ENCODE measurements at places on chromosomes 11 and 22.

DNA sequence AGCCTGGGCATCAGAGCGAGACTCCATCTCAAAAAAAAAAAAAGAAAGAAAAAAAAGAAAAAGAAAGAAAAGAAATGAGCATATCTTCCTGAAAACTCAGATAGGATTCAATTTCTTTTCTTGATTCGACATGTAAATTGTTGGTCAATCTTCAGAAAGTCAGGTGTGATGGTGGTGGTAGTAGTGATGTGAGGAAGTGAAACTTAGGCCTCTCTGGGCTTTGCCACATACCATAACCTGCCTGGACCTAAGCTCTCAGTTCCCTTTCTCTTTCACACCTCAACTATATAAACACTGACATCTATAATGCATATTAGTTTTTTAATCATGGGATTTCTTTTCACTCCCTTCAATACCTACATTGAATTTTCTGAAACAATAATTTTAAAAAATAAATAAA is 98.0 kb upstream of the TBCEL start:
- peaks cover 3% of the 10 kb centered on the region for H3K4me1 ChIP-seq
- no peaks in the 10 kb centered on the region for H3K36me3 ChIP-seq
- no peak for DNase-seq
- H3K4me3 ChIP-seq, result no peak overlapping the region

DNA sequence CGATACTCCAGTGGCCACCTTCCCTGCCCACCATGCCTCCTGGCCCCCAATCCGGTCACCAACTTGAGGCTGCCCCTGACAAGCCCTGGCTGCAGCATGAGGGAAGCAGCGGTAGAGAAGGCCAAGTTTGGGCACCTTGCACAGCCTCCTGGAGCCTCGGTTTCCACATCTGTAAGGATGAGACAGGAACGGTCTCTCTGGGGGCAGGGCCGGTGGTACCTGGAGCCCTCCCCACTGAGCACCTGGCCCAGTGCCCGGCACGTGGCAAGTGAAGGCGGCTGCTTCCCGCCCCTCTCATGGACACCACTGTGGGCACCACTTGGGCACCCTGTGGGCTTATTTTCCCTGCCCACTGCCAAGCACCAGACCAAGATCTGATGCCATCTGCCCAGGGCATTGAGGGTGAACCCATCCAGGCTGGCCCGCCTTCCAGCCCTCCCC is 77.8 kb downstream of the CDKN1C start:
- H3K4me1 ChIP-seq, result no peaks in the 10 kb centered on the region
- no peak overlapping the region for H3K4me3 ChIP-seq
- H3K36me3 ChIP-seq, result no peaks in the 10 kb centered on the region
- DNase-seq, result no peak

- no peak for DNase-seq
- H3K4me1 ChIP-seq, result peaks cover 10% of the 10 kb centered on the region
- H3K27ac ChIP-seq, result no peak overlapping the region
- no peaks in the 10 kb centered on the region for H3K27me3 ChIP-seq
- H3K36me3 ChIP-seq, result no peaks in the 10 kb centered on the region
Measured at GRCh38 chr11:116169776-116170175, 603.0 kb downstream of the BUD13 start.

- H3K4me3 ChIP-seq, result no peak overlapping the region
- no peaks in the 10 kb centered on the region for H3K27me3 ChIP-seq
- no peak overlapping the region for H3K27ac ChIP-seq
- no peaks in the 10 kb centered on the region for H3K36me3 ChIP-seq
Measured at GRCh38 chr11:37108436-37109285, 510.6 kb upstream of the RAG2 start.

DNA sequence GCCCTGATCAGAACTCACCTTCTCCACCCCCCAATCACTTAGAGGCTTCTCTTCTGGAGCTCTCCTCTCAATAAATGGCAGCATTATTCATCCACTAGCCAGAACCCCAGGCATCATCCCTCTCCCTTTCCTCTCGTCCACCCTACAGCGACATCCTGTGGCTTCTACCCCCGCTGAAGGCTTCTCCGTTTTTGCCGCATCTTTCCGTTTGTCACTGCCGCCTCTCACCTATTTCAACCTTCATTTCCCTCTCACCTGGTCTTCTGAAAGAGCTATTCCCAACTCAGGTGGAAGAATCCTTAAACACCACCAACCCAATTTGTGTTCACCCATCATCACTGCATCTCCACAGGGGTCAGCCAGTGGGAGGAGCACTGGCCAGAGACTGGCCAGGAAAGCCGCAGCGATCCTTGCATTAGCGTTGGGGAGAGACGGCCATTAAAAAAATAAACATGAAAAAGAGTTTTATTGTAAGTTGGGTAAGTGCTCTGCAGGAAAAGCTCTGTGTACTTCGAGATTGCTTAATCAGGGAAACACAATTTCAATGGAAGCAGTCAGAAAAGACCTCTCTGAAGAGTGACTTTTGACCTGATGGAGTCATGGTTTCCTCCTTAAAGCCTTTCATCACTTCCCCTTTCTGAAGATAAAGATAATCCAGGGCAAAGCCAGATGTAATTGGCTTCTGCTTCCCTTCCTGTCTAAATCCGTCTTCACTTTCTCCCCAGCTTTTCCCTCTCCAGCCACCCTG is 36.7 kb downstream of the SPATA19 start:
- peaks cover 2% of the 10 kb centered on the region for H3K4me1 ChIP-seq
- no peaks in the 10 kb centered on the region for H3K27me3 ChIP-seq
- no peak overlapping the region for H3K4me3 ChIP-seq
- DNase-seq, result peak; percentile 34
- no peak overlapping the region for H3K27ac ChIP-seq

DNA sequence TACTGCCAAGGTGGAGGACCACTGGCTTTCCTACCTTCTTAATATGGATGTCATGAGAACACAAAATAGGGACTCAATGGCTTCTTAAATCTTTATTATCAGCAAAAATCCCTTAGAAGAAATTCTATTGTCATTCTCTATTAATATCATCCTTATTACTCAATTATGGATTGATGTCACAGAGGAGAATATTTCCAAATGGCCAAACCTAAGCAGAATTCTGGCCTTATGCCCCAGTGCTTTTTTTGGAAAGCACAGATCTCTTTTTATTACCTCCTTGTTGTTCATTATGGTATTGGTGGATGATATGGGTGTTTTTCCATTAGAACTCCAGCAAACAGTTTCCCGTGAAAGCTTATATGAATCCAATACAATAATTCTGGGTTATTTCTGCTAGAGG is 9.9 kb downstream of the CRTAM start:
- peaks cover 18% of the 10 kb centered on the region for H3K4me1 ChIP-seq
- DNase-seq, result no peak
- H3K36me3 ChIP-seq, result no peaks in the 10 kb centered on the region
- H3K27me3 ChIP-seq, result no peaks in the 10 kb centered on the region

- H3K27me3 ChIP-seq, result no peaks in the 10 kb centered on the region
- no peak overlapping the region for H3K4me3 ChIP-seq
- no peak for DNase-seq
- H3K27ac ChIP-seq, result no peak overlapping the region
- H3K4me1 ChIP-seq, result no peaks in the 10 kb centered on the region
Measured at GRCh38 chr22:35577799-35578659, 37.4 kb downstream of the RASD2 start.

DNA sequence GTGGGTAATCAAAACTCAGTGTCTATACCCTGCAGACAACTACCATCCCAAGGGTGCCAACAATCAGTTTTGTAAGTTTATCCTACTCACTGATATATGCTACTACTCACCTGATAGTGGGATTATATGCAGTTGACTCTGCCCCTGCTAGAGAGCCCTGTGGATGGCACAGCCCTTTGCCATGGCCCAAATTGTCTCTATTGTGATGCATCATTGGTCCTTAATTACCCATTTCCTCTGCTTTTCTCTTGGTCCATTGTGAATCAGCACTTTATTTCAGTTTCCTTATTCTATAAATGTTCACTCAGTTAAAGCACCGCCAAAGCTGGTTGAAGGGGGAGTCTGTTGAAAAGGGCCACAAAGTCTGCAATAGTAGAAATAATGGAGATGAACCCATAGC is 42.3 kb downstream of the PLAAT5 start:
- H3K4me3 ChIP-seq, result no peak overlapping the region
- no peak overlapping the region for H3K27ac ChIP-seq
- H3K27me3 ChIP-seq, result no peaks in the 10 kb centered on the region
- peaks cover 2% of the 10 kb centered on the region for H3K4me1 ChIP-seq
- H3K36me3 ChIP-seq, result no peaks in the 10 kb centered on the region

- no peaks in the 10 kb centered on the region for H3K27me3 ChIP-seq
- H3K4me1 ChIP-seq, result no peaks in the 10 kb centered on the region
- H3K27ac ChIP-seq, result no peak overlapping the region
- no peak for DNase-seq
- H3K36me3 ChIP-seq, result no peaks in the 10 kb centered on the region
- no peak overlapping the region for H3K4me3 ChIP-seq
Measured at GRCh38 chr11:127859941-127860354, 727.4 kb downstream of the ETS1 start.

DNA sequence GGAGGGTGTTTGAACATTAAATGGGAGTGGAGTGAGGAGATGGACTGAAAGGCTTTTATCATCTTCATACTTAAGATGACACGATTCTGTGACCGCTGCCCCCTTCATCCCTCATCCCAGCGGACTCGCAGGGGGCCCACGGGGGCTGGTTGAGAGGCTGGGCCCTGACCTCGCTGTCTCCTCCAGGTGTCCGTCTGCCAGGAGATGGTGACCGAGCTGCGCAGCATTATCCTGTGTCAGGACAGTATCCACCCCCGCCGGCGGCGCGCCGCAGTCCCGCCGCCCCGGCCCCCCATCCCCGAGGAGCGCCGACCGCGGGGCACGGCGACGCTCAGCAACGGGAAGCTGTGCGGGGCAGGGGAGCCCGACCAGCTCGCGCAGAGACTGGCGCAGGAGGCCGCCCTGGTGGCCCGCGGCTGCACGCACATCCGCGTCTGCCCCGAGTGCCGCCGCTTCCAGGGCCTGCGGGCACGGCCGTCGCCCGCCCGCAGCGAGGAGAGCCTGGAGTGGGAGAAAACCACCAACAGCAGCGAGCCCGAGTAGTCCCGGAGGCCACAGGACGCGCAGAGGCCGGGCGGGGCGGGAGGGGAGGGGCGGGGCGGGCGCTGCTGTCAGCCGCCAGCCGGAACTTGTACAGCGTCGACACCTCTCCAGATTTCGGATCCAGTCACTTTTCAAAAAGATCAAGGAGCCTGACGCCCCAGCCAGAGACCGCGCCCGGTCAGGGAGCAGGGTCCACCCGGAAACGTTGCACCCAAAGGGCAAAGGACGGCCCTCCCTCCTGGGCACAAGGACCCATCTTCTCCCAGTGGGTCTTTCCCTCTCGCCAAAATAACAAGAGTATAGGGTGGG is 38.0 kb upstream of the TBCEL start:
- no peaks in the 10 kb centered on the region for H3K27me3 ChIP-seq
- H3K36me3 ChIP-seq, result no peaks in the 10 kb centered on the region
- peak; percentile 88 for DNase-seq

DNA sequence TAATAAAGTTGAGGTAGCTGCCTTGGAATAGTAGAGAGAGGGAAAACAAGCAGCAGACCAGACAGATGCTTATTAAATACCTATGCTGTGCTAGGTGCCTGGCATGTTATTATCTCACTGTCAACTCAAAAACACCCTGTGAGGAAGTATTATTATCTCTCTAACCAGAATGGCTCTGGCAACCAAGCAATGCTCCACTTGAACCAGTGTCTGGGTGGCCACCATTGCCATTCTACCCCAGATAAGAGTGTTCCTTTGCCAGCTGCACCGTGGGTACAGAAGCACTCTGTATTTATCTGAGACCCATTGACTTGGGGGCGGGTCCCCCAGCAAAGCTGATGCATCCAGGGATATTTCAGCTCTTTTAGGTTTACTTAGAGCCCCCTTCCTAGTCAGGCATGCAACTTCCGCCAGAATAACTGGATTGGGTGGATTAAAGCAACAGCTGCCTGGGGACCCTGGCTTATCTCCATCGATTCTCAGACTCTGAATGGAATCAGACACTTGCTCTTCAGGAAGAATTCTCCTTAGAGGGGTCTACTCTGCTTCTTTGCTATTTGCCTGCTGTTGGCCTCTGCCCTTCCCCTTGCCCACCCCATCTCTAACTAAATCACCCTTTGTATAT is 49.1 kb downstream of the RCN1 start:
- no peak overlapping the region for H3K27ac ChIP-seq
- no peaks in the 10 kb centered on the region for H3K4me1 ChIP-seq
- H3K4me3 ChIP-seq, result no peak overlapping the region
- H3K36me3 ChIP-seq, result no peaks in the 10 kb centered on the region
- peak; percentile 8 for DNase-seq

GRCh38 chr11:122342089-122342744 is 226.2 kb upstream of the BLID start:
- no peak overlapping the region for H3K27ac ChIP-seq
- no peak for DNase-seq
- H3K4me3 ChIP-seq, result no peak overlapping the region
- no peaks in the 10 kb centered on the region for H3K36me3 ChIP-seq
- no peaks in the 10 kb centered on the region for H3K27me3 ChIP-seq

GRCh38 chr22:45335854-45336522 is 26.3 kb downstream of the FAM118A start:
- H3K4me1 ChIP-seq, result no peaks in the 10 kb centered on the region
- no peaks in the 10 kb centered on the region for H3K36me3 ChIP-seq
- no peak overlapping the region for H3K4me3 ChIP-seq
- DNase-seq, result no peak

DNA sequence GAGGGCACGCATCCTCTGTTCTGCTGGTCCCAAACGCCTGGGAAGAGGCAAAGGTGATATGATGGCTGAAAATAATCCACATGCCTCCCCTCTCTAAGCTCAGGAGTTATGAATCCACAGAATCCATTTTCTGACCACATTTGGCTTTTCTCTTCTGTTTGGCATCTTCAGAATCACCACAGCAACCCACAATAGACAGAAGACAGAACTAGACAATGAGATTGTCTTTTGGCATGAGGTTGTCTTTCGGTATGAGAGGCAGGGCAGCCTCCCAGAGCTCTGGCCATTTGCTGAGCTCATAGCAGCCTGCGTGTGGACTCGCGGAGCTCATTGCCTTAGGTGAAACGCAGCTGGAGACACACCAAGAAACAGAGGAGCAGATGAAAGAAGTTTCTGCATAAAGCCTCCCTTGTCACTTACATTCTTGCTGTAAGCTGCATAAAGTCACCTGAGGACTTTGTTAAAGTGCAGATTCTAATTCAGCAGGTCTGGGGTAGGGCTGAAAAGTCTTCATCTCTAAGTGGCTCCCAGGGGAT is 868.0 kb downstream of the NTM start:
- no peak overlapping the region for H3K4me3 ChIP-seq
- no peaks in the 10 kb centered on the region for H3K36me3 ChIP-seq
- no peaks in the 10 kb centered on the region for H3K27me3 ChIP-seq

DNA sequence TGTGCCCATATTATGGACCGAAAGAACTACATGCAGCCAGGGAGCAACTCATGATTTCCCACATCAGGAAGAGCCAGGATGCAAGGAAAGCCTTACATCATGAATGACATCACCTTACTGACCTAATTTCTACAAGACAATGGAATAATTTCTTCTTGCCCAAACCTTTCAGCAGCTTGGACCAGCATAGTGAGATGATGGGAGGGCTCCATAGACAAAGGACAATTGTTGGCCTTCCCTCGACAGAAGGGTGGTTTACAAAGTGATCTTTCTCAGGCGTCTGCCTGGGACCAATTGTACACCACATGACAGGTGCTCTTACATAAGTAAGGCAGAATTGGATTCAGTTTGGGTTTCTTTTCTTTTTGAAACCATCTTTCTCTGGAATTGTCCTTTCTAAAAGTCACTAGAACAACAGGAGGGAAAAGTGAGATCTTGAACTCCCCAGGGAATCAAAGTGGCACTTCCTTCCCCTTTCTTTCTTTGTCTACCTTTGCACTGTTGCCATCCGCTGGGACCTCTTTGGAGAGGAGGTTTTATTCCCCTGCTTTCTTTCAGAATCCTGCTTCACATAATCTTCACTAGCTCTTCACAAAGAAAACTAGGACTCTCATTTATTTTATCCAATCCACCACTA is 51.7 kb upstream of the PAK1 start:
- H3K4me3 ChIP-seq, result no peak overlapping the region
- no peaks in the 10 kb centered on the region for H3K36me3 ChIP-seq
- DNase-seq, result no peak
- no peaks in the 10 kb centered on the region for H3K4me1 ChIP-seq
